ENCODE measurements at places on chromosomes 12 and 14.
A peak's percentile ranks its signal among the peaks of the same experiment; 100 is the strongest.

DNA sequence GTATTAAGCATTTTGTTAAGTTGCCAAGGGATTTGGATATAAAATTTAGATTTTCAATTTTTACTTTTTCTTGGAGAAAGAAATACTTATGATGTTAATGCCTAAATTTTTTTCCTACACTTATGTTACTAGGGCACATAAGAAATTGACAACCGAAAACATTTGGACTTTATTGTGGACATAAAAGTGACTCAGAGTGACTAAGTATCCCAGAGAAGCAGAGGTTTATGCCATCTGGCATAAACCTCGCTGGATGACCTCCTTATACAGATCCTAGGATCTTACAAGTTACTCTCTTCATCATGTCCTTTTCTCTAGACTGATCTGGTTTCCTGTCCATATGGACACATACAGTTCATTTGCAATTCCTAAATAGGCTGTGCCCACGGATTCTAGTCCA, 89.8 kb downstream of the RERG start:
- DNase-seq: peak; percentile 64

- DNase-seq: no peak
Observed at GRCh38 chr12:1204581-1205121, 213.6 kb downstream of the ERC1 start.

DNA sequence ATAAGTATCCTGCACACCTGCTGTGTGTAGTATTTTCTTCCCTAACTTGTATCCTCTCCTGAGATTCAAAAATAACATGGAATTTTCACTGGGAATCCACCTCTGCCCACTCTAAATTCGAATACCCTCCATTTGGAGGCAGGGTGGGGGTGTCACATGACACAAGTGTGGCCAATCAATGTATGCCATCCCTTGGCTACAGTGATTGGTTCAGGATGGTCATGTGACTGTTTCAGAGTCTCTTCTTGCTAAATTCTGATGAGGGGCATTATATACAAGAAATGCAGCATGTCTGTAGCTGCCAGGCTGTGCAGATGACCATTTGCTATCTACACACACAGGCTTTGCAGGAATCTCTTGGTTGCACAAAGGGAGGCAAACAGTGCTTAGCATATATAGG, 86.8 kb upstream of the TMEM132C start:
- no peak for DNase-seq

- no peak for DNase-seq
Observed at GRCh38 chr12:1422604-1423315, 171.6 kb downstream of the FBXL14 start.

- no peak for DNase-seq
Observed at GRCh38 chr12:125888921-125889320, 823.7 kb downstream of the AACS start.

GRCh38 chr12:49536526-49537071, 2.2 kb upstream of the KCNH3 start:
- DNase-seq: no peak

GRCh38 chr14:84454114-84454513, 1075.8 kb upstream of the FLRT2 start:
- DNase-seq: no peak

GRCh38 chr12:53644133-53644532, 18.0 kb upstream of the ATF7 start:
- no peak for DNase-seq

DNA sequence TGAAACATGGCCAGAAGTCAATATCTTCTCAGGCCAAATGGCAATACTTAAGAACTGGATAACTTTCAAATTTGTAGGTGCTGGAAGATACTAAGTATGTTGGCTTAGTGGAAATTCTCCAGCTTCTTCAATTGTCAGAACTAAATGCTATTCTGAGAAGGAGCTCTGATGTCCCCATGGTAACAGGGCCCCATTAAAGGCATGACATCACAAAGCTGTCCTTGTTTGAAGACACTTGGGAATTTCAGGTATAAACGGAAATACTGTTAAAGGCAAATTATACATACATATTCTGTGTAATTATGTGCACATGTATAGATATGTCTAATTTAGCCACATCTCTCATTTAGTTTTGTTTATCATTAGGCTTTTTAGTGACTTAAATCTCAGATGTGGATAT, 210.0 kb upstream of the SEL1L start:
- no peak for DNase-seq

- no peak for DNase-seq
Observed at GRCh38 chr14:84409435-84409834, 1120.5 kb upstream of the FLRT2 start.

DNA sequence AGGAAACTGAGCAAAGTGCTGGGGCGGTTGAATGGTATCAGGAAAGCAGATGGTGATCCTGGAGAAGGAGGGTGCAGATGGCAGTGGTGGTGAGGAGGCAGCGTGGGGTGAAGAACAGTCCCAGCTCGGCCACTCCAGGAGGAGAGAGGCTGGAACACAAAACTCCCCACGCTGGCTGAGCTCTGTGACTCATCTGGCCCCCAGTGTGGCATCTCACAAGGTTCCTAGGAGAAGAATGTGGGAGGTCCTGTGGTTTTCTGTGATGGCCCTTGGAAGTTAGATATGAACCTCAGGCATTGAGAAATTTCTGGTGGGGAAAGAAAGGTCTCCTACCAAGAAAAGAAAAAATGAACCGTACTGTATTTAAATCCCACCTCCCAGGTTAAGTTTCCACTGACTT, 8.0 kb upstream of the NRXN3 start:
- no peak for DNase-seq

DNA sequence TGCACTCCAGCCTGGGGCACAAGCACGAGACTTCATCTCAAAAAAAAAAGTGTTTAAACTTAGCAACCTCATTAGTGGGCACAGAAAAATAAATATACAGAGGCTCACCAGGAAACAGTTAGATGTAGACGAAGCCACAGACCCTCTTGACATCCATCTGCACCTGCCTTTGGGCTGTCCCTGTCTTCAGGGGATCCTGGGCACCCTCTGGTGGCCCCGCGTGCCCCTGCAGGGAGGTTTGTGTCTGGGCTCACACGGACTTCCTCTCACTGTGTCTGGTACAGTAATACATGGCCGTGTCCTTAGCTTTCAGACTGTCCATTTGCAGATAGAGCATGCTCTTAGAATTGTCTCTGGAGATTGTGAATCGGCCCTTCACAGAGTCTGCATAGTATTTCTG, 916.5 kb downstream of the TMEM121 start:
- DNase-seq: no peak

DNA sequence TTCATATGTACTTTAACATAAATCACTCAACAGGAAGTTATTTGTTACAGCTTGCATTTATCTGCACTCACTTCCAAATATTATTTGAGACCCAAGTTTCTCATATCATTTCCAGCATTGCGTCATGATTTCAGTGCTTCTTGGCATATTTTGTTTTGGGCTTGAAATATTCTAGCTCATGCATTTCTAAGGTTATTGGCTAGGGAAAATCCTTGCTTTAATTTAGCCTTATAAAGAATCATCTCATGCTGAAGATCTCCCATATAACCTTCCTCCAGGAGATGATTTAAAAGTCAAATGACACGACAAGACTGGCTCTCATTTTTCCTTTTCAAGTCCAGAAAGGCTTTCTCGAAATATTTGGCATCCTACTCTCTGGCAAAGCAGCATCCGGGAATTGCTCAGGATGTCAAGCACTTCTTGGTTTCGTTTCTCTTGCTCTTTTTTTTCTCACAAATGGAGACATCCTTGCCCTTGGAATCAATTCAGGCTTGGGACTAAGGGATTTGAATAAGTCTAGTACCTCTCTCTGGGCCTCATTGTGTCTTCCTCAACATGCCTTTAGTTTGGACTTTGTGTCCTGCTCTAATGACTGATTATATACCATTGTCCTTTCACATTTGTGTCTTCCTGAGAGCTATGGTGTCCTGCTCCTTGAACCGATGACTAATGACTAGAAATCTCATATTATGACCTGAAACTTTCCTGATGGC, 295.0 kb downstream of the RMST start:
- no peak for DNase-seq

GRCh38 chr12:97552410-97553121, 90.0 kb downstream of the RMST start:
- no peak for DNase-seq

DNA sequence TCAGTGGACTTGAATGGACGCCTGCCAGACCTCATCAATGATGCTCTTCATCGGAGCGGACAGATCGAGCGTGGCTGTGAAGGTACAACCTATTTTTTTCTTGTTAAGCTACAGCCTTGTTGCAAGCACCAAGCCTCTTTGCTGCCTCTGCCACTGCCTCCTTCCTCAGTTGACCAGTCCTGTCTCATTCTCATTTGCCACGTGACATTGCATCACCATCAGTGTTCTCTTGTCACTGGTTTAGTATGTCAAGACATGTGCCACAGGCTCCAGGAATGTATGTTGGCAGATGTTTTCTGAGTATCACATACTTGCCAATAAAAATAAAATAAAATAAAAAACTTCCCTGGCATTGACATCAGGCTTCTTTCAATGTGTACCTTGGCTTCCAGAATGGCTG, 798.1 kb downstream of the NRXN3 start:
- DNase-seq: no peak

DNA sequence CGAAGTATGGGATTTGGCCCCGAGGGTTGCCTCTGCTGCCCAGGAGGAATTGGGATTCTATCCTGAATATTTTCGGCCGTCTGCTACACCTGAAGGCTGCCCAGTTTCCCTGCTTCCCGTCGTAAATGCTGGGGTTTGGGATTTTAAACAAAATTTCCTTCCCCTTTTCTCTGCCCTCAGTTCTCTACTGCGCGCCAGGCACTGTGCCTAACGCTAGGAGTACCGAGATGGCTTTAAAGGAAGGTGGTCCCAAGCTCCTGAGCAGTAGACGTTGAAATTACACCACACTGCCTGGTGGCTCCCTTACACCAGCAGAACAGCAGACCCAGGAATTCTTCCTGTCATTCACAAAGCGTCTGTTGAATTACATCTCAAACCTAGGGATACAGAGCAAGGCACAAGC, 566 bp upstream of the PRDM4 start:
- no peak for DNase-seq

DNA sequence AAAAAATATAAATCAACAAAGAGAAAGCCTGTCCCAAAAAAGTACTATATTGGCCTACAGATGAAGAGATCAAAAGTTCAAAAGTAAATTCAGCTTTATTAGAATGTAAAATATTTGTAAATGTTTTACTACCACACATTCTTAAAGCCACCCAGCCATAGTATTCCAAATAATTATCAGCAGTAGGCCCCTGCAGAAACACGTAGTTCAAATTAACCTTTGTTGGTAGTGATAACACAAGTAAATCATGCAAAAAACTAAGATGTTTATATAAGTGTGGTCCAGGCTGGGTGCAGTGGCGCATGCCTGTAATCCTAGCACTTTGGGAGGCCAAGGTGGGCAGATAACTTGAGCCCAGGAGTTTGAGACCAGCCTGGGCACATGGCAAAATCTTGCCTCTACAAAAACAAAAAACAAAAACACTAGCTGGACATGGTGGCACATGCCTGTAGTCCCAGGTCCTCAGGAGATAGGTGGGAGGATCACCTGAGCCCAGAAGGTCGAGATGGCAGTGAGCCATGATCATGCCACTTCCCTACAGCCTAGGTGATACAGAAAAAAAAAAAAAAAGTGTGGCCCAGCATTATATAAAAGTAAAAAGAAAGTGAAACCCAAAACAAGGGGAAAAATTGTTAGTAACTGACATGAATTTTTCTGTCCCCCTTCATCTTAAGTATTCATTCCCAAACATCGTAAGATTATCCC, 17.9 kb downstream of the SPTLC2 start:
- no peak for DNase-seq

DNA sequence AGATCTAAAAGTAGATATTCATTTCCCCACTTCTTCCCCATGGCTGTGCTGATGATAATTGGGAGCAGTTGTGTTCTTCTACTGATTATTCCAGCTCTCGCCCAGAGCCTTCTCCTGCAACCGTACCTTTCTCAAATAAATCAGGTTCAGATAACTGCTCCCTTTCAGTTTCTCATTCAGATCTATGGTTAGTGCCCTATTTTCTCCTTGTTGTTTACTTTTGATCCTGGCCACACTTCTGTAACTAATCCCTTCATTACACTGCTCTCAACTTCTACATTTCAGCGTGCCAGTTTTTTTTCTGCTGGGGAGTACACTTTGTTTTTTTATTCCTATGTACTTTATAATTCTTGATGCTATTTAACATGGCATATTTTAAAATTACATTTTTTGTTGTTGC, 2.8 kb upstream of the STRAP start:
- DNase-seq: no peak

DNA sequence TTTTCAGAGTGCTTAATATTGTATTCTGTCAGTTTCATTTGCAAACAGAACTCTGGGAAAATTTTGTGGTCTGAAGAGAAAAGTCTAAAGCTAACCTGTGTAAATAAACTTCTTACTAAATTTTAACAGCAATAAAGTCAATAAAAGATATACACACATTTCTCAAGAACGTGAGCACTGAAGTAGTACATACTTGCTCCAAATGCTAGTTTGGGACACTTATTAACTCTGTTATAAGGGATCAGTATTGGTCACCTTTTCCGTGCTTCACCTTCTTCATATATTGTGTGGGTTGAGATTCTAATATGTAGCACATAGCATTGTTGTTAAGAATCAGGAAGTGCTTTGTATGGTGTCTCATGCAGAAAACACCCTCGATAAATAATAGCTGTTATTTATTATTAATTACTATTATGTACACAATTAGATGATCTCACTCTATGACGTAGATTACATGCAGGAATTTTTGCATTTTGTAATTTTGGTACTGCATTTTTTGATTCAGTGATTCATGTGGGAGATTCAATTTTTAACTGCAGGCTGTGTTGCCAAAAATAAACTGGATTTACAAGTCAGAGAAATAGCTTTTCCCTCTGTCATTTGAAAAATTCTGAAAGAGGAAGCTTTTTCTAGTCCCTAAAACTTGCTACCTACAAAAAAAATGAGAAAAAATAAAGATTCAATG, 300.9 kb downstream of the ACSS3 start:
- no peak for DNase-seq

DNA sequence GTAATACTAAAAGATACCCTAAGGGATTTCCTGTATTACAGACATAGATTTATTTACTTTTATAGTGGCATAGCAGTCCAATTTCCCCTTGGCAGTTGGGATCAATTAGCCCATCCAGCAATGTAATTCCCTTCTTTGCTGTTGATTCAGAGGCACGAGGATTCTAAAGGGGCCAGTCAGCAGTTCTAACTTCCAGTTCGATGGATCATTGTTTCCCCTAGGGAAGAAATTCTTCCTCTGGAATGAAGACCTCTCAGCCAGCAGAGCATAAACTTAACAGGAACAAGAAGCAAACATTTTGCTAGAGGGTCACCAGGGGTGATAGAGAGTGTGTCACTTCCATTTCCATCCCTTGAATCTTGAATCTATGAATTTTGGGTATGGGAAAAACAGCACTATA, 395.7 kb upstream of the NOVA1 start:
- DNase-seq: no peak

GRCh38 chr14:87628129-87628528, 364.9 kb downstream of the GALC start:
- no peak for DNase-seq

- no peak for DNase-seq
Observed at GRCh38 chr12:3611860-3612703, 121.1 kb downstream of the PRMT8 start.

DNA sequence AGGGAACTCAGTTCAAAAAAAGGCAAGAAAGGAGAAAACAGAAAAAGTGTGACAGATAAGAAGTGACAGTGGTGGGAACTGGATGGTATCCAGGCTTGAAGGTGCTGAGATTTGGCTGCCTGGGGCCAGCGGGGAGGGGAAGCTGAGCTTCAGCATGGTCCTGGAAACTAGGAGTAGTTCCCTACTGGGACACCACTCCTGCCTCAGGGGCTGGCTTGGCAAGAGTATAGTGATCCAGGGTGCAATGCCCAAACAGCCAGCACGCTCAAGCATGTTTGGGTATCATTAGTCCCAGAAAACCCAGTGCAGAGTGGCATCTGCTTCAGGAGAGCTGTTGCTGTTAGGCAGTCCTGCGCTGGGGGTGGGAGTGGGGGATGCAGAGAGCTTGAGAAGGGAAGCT, 49.5 kb upstream of the KTN1 start:
- no peak for DNase-seq

Data from HFF-Myc (cell line).